ENCODE measurements at places on chromosomes 11 and 22. TPM values are rescaled to one million over a fixed set of nuclear protein-coding genes. Genes with fewer than 3 reads are reported as not detected.

Gene GGTLC3
- not detected for total RNA-seq

Gene OR6T1
- not detected for total RNA-seq

Gene APOBEC3H
- total RNA-seq: not detected

Gene IL17REL
- not detected for total RNA-seq

Gene SYT12
- 10.2 TPM for total RNA-seq

Gene AGBL2
- 0.78 TPM for total RNA-seq

Gene TMEM191B
- 0.28 TPM for total RNA-seq

Gene CCDC87
- total RNA-seq: 0.21 TPM

Gene IMMP1L
- total RNA-seq: 20.5 TPM
